GM13976 (cell line): ENCODE measurements at places on chromosomes 3 and 15.

GRCh38 chr3:126537730-126538281 is 13.9 kb downstream of the CHST13 start:
- no peak for DNase-seq

- no peak for DNase-seq
Observed at GRCh38 chr3:62169906-62170660, 203.3 kb downstream of the FEZF2 start.

DNA sequence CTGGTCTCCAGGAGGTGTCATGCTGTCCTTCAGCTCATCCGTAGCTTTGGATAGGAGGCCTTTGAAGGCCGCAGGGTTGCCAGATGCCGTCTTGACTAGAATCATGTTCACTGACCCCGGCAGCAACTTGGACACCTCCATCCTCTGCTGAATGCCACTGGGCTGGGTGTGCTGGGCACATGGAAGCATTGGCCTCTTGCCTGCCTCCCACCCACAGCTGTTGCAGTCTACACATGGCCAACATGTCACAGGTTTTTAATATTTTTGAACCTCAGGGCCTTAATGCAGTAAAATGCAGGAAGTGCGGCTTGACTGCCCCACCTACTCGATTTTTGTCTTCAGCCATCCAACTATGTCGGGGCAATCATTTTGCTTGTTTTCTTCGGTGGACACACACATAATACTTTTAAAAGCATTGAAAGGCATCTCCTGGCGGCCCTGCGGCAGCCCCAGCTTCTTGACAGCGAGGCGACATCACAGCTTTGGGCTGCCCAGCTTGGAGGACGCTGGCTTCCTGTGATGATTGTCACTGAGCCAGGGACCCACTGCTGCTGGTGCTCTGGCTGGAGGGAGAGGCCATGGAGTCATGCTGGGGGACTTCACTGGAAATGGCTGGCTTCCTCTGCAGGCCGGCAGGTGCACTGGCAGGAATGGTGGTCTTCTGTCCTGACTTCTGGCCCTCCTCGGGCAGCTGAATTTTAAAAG is 31.6 kb upstream of the ACAD9 start:
- no peak for DNase-seq

DNA sequence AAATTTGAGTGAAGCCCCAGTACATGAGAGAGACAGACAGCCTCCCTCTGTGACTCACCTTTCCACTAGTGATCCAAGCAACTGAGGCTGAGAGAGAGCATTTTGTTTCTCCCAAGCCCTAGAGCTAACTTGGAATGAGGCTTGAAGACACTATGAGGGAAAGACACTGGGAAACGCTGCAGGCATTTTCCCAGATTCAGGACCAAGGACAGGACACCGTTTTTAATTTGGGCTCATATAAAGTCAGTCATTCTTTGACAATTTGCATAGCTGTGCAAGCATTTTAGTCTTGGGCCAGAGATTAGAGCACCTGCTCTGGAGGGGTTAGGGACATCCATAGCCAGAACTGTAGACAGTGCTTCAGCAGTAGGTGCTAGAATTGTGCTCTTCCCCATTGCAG is 249.0 kb downstream of the AGBL1 start:
- DNase-seq, result no peak

DNA sequence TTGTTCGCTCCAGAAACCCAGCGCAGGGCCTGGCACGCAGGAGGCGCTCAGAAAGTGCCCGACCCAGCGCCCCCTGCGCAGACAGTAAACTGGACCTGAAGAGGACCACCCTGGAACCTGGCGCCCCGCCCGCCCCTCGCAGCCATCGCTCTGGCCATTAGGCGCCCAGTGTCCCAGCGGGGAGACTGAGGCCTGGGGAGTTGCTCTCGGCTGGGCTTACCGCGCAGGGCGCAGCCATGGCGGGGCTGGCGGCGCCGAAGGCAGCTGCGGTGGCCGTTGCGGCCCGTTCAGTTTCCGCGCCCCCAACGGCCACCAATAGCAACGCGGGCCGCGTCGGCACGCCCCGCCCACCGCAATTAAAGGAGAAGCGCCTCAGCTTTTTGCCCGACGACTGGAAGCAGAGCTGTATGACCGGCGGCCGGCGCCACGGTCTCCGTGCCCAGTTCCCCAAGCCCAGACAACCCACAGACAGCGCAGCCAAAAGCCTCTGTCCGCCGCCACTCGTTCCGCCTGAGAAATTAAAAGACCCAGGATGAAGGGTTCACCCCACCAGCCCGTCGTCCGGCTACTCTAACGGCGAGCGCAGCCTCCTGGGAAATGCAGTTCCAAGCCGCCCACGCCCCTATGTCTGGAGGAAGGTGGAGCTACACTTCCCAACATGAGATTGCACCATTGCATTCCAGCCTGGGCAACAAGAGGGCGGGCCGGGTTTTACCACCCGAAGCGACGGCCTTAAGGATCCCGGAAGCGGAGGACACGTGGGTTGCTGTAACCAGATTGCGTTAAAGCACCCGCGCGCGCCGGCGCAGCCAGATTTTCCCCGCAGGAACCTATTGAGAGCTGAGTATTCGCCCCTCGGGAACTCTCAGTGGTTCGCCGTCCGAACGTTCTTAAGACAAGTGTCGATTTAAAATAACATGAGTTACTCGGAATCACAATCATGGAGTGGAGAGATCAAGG is at the start of gene POC1A:
POC1A (minus strand) TSS at position 289 of the 960 bp plus-strand sequence; CDS start at position 238, 51 bp downstream.
- peak; percentile 94 for DNase-seq

- DNase-seq, result no peak
Observed at GRCh38 chr3:141875893-141876380, 506 bp upstream of the ATP1B3 start.

DNA sequence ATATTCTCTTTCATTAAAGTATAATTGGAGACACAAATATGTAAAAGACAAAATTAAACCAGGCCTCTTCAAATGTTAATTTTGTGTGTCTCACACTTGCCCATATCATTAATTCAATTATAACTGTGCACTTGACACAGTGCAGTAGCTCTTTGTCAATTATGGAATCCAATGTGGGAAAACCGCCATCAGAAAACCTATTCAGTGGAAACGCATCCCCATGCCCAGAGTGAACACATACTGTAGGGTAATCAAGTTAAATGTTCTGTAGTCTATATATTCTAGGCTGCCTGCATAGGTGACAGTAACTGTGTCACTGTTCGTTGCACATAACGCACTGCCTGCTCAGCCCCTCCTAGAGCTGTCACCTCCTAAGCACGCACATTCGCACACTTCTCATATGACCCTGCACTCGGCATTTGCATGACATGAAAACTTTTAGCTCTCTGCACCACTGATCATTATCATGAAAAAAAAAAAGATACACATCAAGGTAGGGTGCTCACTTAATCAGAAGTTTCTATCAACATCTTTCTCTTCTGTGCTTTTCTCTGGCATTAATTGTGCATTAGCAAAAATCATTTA is 63.2 kb downstream of the MEIS2 start:
- no peak for DNase-seq

GRCh38 chr15:25374143-25374542 is 64.7 kb downstream of the UBE3A start:
- no peak for DNase-seq

DNA sequence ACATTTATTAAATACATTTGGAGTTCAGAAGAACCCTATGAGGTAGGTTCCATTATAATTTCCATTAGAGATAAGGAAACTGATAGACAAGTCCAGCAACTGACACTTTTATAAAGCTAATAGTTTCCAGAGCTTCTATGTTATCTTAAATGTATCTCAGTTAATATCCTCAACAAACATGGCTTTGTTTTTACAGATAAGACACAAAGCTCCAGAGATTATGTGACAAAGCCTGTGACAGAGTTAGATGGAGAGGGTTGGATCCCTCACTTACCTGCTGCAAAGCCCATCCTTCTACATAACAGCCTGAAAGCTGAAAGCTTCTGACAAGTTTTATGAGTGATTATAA is 473 bp upstream of the COMMD2 start:
- DNase-seq, result no peak
